ENCODE measurements at places on chromosomes 7 and 10.

DNA sequence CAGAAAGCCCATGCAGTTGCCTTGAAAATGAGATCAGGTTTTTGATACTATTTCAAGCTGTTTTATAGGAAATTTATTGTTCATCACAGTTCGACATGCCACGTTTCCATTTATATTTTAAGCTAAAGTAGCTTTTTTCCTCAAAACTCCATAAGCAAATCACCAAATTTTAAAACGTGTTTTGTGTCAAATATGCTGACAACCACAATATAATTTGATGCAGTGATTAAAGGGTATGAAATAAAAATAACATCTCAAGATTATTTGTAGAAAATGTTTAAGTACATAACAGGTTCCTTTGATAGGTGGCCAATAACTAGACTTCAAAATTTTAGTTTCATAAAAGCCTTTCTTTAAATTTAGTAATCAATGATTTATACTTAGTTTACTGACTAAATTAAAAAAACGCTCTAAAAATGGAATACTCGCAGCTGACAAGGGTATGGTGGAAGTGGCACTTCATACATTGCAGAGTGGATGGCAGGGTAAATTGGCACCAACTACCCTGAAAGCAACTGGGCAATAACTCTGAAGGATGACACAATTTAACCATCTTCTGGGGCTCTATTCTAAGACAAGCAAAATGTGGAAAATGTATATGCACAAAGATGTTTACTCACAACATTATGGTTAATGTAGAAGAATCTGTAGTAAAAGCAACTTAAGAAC is 481.6 kb downstream of the TNS3 start:
- no peak for DNase-seq

DNA sequence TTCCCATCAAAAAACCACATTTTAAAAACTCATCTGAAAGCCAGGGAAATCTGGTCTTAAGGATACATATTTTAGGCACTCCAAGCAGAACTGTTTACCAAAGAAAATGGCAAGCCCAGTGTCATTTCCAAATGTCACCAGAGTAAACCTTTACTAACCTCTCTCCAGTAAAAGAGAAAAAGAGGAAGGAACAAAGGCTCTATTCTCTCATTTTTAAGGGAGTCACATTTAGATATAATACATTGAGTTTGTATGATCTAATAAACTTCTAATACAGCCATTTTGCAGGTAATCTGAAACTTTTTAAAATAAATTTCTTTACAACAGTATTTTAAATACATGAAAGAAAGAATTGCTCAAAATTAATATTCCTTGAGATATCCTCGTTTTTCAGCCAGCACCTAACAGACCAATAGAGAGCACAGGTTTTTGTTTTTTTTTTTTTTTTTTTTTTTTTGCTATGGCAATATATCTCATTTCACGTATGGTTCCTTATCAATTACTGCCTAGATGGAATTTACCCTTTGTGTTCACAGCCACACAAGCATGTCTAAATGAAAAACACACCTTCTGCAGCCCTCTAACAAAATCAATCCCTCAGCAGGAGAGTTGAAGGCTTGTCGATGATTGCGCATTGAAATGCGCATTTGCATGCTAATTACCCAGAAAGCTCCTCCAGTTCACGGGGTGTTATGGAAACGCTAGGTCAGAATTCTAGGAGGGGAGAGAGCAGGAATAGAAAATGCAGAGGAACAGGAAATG is 39.8 kb upstream of the MSRB2 start:
- DNase-seq = no peak

DNA sequence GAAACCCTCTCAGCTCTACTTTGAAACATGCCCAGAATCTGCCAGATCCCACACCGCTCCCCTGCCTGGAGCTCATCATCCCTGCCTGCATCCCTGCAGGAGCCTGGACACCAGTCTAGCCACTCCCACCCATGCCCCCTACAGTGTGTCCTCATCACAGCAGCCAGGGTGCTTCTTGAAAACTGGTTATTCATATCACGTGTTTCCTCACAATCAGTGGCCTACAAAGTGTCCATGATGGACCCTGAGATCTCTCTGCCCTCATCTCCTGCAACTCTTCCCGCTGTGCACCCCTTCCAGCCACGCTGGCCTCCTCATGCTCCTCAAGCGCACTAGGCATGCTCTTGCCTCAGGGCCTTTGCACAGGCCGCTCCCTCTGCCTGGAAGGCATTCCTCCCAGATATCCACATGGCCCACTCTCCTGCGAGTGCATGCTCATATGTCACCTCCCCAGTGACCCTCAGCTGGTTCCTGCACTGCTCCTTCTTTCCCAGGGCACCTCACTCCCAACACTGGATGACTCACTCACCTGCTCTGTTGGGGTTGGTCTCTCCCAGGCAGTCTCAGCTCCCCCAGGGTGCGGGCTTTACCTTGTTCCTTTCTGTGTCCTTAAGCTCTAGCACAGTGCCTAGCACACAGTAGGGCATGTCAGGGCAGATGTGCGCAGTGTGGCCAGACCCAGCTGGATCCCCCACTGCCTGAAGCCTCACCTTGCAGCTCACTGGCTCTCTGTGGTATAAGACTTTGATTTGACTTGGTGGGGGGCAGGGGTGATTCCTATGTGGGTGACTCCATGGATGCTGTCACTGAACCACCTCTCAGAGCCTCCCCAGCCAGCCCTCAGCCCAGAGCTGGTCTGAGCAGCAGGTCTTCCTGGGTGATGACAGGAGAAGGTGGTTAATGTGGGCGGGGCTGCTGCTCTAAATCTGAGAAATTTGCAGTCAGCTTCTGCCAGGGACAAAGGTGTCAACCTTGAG is 37.3 kb downstream of the CDH23 start:
- DNase-seq = no peak

GRCh38 chr10:71343392-71343773 is 24.3 kb downstream of the SLC29A3 start:
- DNase-seq = no peak

- DNase-seq = no peak
These were observed 111.4 kb upstream of the CACUL1 start for GRCh38 chr10:118865998-118866693.

GRCh38 chr10:15718694-15719048 is 1.1 kb downstream of the ITGA8 start:
- no peak for DNase-seq

DNA sequence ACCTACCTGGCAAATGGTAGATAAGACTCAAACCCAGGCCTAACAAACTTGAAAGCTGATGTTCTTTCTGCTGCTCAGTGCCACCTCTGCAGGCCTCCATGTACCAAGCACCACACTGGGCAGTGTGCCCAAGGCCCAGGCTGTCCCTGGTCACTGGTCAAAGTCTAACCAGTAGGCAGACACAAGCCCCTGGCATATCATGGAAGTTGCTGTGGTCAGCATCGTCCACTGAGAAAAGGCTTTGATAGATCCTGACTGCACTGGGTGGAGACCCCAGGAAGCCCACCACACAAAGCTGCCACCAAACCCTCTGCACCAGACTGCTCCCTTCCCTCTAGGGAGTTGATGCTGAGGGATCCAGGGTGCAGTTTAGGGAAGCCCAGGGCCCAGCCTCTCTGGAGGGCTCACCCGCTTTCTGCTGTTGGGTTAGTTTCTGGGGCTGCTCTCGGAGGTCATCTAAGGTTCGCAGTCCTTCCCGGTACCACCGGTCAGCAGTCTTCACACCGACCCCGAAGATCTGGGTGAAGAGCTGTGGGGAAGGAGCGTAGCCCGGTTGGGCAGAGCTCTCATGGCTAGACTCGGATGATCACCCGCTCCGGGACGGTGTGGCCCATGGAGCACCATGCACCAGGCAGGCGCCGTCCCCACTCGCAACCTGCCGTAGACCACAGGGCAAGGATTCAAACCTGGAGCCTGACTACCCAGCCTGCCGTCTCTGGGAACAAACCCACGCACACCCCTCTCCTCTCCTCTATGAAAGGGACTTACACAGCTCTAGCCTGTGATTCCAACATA is 6.0 kb downstream of the POLM start:
- no peak for DNase-seq

- peak; percentile 79 for DNase-seq
These were observed 57.4 kb downstream of the NEUROG3 start for GRCh38 chr10:69515699-69516259.

DNA sequence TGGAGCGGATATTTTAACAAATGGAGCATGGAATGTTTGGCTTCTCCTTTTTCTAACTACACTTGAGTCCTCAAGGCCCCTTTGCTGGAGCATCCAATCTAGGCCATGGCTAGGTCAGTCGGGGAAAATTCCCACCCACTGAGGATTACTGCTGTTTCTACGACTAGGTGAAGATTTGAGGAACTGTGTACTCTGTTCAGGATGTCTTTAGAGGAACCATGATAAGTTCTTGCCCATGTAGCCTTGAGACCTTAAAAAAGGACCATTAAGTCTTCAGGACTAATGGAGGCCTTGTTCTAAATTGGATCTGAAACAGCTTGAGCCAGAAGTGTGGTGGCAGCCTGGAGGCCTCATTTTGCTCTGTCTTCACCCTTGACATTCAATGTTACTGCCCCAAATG is 6.2 kb downstream of the AGK start:
- no peak for DNase-seq

- DNase-seq = no peak
These were observed 716.8 kb upstream of the LRRTM3 start for GRCh38 chr10:66209025-66209424.

DNA sequence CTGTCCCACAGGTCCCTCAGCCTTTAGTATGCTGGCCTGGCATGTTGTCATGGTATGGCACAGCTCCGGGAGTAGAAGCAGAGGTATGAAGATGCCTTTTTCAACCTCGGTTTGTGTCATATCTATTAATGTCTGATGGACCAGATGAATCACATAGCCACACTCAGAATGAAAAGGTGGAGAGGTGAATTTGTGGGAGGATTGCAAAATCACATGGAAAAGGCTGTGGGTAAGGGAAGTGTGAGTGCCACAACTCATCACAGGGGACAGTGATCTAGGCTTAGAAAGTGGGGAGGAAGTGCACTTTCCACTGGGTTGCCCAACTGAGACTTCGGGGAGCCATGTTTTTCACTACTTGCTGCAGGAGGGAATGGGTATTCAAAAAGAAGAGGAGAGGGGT is 190.7 kb downstream of the WDR11 start:
- DNase-seq = no peak

- DNase-seq = no peak
These were observed 195.4 kb upstream of the PLXDC2 start for GRCh38 chr10:19620811-19621210.

- DNase-seq = no peak
These were observed 44.2 kb downstream of the PPIF start for GRCh38 chr10:79391231-79392019.
